Fibroblast of pulmonary artery (primary cell): ENCODE measurements at places on chromosomes 7 and 10.
A peak's percentile ranks its signal among the peaks of the same experiment; 100 is the strongest.

GRCh38 chr7:24702755-24703154 lies 54.5 kb downstream of the GSDME start:
- DNase-seq = no peak

DNA sequence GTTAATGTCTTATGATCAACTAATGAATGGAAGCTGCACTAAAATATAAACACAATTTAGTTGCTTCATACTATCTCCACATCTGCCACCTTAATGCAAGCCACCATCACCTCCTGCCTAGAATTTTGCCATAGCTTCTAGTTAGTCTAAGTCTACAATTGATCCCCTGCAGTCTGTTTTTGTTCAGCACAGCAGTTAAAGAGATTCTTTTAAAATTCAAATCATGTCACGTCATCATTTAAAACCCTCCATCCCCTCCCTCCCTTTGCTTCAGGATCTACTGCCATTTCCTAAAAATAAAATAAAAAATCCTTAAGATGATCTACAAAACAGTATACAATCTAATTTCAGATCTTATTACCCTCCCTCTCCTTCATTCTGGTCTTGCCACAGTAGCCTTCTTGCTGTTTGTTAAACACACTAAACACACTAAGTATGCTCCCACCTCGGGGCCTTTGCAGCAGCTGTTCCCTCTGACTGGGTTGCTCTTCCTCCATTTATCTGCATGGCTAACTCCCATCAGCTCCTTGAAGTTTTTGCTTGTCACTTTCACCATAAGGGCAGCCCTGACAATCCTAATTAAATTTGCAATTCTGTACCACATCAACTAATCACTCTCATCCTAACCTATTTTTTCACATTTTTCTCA lies 97.0 kb upstream of the FOXP2 start:
- DNase-seq = no peak

DNA sequence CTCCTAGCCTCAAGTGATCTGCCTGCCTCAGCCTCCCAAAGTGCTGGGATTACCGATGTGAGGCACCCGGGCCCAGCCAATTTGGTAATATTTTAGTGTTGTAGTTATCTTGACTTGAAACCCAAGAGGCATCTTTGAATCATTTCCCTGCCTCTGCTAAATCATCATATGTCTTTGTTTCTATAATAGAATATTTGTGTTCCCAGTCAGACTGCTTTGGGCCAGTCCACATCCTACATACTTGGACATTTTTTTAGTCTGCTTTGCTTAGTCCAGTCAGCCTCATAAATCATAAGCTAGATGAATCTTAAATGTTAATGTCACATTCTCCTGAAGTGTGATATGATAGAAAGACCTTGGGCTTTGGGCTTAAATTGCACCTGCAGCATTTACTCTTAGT lies 5.9 kb downstream of the STAM start:
- no peak for DNase-seq

- DNase-seq = no peak
Measured at GRCh38 chr10:71590781-71591350, 128.7 kb downstream of the C10orf105 start.

DNA sequence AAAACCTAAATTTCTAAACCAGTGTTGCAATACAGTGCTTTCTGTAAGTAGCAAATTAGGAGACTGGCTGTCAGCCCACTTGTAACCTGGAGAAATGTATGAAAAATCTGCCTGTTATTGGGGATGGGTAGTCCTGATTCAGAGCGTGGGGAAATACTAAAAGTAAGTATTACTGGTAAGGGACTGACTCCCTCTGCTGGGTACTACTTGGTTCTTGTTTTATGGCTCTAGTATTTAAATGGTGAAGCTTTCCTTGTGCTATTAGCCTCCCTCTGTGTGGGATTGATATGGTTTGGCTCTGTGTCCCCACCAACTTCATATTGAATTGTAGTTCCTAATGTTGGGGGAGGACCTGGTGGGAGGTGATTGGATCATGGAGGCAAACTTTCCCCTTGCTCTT lies 886.1 kb downstream of the SORCS1 start:
- peak; percentile 31 for DNase-seq

DNA sequence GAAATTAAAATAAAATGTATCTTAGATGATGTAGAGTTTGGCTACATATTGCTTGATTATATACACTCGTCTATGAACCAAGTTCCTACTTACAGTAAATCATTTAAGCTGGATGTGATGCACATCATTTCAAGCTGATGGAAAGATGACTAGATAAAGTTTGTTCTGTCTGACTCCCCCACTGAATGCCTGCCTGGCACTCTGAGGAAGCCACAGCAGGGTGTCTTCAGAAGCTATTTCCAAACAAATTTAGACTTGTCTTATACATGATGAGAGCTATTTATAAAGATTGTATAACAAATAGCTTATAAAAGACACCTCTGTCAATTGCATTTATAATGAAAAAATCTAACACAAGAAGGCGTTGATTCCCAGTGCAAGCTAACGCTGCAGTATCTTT lies 741.4 kb downstream of the MAGI2 start:
- DNase-seq = no peak

DNA sequence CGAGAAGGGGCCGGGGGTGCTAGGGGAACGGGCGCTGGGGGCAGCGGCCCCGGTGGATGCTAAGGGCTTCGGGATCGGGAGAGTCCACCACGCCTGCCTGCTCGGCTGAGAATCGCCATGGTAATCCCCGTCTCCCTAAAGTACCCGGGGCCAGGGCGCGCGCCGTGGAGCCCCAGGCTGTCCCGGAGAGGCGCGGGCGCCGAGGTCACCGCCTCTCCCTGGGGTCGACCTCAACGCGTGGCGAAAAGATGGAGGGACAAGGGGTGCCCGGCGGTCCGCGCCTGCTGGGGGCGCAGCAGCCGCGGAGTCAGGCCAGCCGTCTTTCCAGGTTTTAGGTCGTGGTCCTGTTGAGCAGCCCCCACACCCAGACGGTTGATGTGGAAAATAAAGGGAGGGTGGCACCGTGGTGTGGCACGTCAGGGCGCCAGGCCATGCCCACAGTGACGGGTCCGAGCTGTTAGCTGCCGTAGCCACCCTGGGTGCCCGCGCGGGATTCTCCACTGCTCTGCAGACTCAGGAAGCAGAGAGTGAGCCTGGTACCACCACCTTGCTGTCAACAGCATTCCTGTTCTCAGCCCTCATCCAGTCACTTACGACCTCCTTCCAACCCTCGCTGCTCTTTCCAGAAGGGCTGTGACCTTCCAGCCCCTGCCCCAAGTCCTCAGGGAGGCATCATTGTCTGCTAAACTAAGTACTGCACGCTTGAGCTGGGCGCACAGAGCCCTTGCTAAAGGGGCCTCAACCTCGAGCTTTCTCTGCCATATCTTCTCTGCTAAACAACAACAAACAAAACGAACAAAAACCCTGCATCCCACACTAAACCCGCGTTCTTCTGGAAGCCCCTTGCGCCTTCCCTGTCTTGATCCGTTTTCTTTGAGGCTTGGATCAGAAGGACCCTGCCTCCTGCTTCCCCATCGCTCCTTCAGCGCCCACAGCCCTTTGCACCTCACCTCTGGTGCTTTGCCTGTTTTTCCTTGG lies 666 bp downstream of the SMKR1 start:
- no peak for DNase-seq

DNA sequence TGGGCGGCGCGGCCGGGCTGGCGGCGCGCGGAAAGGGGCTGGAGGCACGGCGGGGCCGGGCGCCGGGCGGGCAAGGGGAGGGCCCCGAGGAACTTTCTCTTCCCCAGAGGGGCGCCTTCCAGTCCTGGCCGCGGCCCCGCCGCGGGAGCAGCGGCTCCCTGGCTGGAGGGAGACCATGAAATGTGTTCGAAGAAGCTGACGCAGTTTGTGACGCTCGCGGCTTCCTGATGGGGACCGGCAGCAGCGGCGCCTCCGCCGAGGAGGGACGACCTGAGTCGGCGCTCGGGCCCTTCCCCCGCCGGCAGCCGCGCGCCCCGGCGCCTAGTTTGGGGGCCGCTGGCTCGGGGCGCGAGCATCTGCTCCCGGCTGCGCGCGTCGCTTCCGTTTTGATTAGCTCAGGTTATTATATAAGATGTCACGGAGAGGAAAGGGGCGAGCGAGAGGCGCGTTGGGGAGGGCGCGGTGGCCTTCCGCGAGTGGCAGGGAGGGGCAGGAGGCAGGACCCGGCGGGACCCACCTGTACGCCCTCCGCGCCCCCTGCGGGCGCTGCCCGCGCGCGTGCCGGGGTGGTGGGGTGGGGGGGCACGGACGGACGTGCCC lies 57.1 kb upstream of the PCGF5 start:
- DNase-seq = peak; percentile 65

- DNase-seq = no peak
Measured at GRCh38 chr10:89156161-89156835, 50.8 kb downstream of the CH25H start.

DNA sequence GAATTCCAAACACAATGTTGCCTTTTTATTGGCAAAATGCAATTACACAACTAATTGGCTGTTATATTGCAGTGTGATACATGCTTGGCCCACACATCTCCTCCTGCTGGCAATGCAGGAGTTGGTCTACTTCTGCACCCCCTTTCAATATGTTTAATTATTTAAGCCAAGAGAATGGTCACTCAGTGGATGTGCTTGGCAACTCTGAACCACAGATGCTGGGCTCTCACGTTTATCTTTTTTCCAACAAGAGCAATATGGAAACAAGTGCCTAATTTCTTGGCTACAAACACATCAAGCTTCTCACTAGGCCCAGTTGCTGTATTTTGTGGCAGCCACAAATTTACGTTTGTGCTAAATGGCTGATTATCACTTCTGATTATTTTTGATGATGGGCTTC lies 1149.2 kb upstream of the CELF2 start:
- no peak for DNase-seq

DNA sequence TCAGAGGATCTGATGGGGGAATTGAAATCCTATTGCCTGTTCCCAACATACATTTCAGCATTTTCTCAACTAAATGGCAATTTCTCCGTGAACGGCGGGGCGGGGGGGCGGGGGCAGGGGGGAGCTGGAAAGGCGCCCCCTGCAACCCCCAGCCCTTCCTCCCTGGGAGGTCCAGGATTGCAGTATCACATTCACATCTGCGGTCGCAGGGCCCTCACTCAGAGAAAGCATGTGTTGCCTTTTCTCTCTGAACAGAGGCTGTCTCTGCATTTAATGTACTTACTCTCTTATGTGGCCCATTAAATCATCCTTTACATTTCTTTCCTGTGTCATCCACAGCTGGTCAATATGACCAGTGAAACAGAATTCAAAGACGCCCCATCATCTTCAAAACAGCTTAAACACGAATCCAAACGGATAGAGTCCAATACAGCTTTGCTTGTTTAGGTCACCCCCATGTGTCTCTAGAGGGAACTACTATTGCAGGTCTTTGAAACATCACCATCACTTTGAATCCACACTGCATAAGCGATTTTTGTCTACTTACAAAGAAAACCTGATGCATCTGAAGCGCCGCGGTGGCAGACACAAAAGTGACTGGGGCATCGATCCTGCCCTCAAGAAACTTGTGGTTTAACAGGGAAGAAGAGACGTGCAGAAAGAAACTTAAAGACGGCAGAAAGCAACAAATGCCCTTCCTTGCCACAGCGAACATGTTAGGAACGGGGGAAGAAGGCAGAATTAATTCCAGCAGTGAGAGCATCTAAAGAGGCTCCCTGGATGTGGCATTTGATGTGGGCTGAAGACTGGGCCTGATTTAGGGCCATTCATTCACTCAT lies 17.0 kb upstream of the ECHDC3 start:
- DNase-seq = peak; percentile 87

GRCh38 chr7:141679014-141679413 lies 23.0 kb downstream of the DENND11 start:
- no peak for DNase-seq

DNA sequence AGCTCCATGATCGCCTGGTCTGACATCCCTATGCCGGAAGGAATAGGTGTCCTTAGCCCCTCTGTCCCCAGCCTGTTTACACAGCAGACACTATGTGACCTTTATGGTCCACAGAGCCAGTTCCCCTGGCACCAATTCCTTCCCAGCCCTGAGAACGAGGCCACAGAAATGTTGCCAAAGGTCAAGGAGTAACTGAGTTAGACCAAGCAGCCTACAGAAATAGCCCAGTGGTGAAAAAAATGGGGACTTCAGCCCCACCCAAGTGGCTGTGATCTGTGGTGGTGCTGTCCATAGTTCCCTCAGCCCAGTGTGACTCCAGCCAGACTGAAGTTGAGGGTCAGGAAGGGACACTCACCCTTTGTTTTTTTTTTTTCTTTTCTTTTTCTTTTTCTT lies 2.5 kb downstream of the PGAM2 start:
- no peak for DNase-seq

DNA sequence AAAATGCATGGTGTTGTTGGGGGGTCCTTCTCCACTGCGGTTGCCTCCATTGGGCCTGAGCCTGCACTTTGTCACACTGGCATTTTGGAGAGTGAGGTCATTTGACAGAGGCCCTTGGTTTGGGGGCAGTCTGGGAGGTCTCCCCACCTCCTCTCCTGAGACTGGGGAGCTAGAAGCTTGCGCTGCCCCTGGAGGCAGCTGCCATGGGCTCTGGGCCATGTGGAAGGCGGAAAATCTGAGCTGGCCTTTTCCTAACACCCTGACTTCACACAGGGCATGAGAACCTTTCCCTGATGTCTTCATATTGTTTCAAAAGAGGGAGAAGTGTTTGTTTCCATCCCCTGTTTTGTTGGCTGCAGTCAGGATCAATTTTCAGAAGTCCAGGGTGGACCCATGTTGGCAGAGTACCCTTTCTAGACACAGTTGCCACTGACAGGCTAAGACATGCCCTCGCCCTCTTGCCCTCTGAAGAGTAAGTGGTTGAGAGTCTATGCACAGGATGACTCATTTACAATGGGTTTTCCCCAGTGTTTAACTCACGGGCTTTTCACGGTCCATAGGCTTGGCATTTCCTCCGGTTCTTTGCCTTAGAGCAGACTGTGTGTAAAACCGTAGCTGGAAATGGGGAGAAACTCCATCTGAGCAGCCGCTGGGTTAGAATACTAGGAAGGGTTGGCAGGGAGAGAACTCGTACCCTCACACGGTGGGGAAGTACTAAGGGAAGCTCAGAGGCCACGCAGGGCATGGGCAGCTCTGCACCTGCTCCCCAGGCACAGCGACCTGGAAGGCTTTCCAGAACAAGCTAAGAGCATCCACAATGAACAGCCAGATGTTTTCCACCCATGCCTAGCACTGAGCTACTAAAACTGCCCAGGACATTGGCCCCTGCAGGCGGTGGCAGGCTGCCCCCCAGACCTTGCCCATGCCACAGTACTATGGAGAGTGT lies 655.0 kb downstream of the SDK1 start:
- peak; percentile 41 for DNase-seq

DNA sequence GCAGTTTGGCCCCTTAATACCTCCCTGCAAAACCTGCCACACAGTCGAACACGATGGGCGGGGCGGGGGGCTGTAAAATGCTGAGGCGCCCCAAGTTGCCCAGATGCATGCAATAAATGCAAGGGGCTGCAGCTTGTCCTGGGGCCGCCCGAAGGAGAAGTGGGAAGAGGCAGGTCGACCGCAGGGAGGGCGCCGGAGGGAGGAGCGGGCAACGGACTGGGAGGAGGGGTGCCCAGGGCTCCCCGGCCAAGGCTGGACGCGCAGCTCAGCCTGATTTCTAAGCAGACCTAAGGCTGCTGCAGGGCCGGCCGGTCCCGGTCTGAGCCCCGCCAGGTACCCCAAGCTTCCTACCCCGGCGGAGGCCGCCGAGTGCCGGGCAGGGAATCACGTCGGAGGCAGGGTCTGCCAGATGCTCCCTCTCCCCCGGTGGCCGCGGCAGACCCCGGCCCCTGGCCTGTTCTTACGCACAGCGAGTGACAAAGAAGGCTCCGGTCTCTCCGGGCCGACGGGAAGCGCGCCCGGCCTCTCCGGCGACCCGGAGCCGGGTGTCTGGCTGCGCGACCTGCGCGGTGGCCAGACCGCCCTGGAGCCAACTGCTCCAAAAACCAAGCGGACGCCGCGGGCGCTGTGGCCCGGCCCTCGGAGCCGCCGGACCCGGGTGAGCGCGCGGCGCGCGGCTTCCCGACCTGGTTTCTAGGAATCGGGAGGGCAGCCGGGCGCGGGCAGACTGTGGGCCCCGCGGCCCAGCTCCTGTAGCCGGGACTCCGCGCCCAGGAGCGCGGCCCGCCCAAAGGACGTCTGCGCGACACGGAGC lies 744 bp upstream of the EBF3 start:
- DNase-seq = peak; percentile 26
